ENCODE measurements at places on chromosomes 16 and 17.

- DNase-seq, result no peak
Measured at GRCh38 chr17:69524854-69525253, 110.4 kb downstream of the MAP2K6 start.

GRCh38 chr17:21005367-21005766 is 37.4 kb downstream of the USP22 start:
- DNase-seq, result no peak

GRCh38 chr17:79395066-79395465 is 215.8 kb downstream of the RBFOX3 start:
- no peak for DNase-seq

DNA sequence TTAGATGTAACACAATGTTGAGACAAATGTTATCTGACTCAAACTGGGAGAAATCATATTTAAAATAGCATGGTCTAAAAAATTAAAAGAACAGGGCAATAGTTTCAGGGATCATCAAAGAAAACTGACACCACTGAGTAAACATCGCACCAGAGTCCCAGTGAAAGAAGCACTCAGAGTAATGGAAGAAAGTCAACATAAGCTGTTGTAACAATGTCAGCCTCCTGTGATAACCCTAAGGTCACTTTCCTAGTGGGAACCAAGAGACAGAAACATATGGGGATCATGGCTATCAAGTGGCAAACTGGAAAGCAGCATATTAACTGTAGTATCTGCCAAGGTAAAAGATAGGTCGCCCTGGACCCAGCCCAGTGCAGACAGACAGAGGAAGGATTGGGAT is 160.8 kb downstream of the CA10 start:
- no peak for DNase-seq

DNA sequence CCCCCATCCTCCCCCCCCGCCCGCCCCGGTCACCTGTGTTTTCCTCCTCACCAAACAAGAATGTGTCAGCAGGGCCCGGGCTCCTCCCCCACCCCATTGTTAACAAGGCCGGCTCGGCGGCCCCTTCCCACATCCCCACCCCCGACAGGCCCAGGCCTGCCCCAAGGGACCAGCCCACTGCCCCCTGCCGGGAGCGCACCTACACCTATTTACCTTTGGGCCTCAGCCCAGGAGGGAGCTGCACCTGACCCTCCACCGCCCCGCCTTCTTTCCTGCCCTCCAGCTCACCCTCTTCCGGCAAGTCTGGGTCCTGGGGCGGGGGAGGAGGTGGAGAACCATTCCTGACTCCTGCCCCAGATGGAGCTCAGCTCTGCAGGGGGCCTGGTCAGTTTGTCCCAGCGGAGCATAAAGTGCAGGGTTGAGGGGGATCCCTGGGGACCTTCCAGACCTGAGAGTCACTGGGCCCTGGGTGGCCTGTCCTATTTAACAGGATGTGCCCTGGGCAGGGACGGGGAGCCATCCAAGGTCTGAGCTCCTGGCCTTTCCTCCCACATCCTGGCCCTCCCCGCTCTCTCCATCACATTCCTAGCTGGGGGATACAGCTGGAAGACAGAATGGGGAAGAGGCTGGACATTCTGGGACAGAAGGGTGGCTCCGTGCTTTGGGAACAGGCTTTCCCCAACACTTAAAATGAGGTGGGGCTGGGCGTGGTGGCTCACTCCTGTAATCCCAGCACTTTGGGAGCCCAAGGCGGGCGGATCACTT is 8.3 kb downstream of the FOXJ1 start:
- peak; percentile 27 for DNase-seq

DNA sequence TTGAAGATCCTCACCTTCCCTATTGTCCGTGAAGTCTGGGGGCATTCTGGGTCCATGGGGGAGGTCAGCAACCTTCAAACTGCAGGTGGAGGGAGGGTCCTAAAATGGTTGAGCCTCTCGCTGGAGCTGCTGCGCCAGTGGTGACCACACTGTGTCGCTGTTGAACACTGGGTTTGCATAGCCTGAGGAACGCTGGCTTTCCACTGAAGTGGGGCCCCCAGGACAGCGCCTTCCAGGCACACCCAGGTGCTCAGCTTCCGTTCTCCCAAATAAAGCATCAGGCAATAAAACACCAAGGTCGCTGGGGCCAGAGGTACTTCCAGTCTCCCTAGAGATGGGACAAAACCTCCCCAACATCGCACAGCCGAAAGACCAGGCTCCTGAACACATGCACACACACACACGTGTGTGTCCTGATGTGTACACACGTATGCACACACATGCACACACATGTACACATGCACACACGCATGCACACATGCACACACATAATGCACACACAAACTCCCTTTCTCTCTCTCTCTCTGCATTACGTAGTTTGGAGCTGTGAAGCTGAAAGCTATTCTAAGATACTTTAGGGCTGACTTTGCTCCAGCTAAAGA is 120.6 kb downstream of the IRF8 start:
- no peak for DNase-seq

DNA sequence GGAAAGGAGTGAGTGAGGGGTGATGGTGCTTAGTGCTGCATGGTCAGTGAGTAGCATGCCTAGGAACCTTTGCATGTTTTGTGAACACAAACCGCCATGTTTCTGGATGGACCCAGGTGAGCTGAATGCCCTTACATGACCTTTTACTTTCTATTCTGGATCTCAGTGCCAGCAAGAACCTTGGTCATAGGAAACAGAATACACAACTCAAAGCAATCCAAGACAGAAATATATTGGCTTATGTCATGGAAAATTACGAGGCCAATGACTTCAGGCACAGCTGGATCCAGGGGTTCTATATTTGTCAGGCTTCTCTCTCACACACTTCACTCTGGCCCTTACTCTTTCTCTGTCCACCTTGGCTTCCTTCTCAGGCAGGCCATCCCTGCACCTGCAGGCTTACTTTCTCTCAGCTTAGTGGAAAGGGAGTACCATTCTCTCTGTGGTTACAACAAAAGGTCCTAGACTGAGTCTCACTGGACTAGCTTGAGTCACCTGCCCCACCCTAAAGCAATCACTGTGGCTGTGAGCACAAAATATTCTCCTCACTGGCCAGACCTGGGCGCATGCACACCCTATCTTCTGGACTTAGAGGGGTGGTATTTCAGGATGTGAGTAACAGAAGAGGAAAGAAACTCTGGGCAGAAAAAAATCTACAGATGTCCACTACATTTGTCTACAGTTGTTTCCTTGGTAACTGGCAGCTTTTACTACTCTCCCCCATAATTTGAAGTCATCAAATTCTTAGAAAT is 20.4 kb upstream of the CPNE2 start:
- DNase-seq, result no peak

DNA sequence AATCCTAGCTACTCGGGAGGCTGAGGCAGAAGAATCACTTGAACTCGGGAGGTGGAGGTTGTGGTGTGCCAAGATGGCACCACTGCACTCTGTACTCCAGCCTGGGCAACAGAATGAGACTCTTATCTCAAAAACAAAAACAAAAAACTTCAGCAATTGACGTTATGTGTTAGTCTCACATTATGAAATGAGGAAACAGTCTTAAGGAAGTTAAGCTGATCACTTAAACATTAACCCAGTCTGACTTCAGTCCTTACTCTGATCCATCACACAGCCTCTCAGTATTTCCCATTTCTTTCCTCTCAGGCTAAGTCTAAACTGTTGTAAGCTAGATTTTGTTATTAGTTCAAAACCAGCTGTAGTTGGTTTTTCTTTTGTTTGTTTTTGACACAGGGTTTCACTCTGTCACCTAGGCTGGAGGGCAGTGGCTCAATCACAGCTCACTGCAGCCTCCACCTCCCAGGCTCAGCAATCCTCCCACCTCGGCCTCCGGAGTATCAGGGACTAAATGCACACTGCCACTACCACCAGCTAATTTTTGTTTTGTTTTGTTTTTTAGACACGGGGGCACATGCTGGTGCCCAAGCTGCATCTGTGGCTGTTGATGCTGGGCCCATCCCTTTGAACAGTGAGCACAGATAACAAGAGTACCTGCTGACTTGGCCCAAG is 6.3 kb downstream of the JPT1 start:
- no peak for DNase-seq

DNA sequence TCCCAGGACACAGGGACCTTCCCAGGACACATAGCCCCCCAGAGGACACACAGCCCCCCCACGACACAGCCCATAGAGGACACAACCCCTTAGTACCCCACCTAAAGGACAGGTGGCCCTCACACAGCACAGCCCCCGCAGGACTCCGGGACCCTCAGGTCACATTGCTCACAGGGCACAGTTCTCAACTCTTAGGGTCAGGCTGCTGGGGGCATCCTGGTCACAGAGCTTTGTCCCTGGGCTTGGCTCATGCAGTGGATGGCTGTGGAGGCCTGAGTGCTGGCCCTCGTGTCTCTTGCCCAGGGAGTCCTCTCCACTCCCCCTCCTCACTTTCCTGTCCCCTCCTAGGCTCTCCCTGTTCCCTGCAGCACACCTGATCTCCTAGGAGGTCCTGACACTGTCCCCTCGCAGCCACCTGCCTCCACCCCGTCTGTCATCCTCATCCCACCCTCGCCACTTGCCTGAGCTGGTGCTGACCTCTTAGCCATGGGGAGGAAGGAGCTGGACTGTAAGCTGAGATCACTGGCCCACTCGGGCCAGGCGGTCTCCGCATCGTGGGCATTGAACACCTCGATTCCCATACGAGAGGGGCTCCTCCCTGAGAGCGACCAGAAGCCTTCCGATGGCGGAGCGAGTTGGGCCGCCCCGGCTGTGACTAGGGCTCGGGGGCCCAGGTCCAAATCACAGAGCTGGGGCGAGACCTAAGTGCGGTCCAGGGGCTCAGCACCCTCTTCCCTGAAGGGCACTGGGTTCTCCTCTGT is 1.4 kb upstream of the WDR45B start:
- no peak for DNase-seq
